ENCODE measurements at places on chromosomes 1 and 21.

- DNase-seq = no peak
Measured at GRCh38 chr1:100862591-100862990, 32.1 kb downstream of the EXTL2 start.

DNA sequence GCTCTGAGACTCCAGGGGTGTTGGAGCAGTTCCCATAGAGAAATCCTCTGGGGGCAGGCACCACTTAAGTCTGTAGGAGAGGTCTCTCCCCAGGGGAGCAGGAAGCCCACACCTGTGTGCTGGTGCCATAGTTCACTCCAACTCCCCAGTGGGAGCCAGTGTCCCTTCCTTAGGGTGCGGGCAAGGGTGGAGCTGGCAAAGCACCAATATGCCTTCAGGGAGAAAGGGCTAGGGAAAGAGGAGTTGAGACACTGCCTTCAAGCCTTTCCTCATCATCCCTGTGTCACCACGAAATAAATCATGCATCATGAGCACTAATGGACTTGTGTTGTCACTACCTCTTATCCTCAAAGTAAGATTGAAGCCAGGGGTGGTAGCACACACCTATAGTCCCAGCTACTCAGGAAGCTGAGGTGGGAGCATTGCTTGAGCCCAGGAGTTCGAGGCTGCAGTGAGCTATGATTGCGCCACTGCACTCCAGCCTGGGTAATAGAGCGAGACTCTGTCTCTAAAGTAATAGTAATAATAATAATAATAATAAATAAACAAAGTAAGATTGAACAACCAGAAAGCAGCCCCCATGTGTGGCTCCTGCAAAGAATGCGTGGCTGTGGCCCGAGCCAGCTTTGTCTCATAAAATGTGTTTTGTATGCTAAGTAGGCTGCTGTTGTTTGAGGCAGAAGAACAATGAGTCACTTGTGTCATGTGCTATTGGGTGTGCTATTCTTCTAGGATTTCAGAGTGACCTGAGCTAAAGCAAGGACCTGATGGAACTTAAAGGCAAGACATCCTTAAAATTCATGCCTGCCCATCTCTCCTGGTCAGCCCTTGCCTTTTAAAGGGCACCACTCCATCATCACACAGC, 6.7 kb upstream of the TIE1 start:
- peak; percentile 43 for DNase-seq

GRCh38 chr1:218209351-218209861, 75.7 kb upstream of the RRP15 start:
- no peak for DNase-seq

DNA sequence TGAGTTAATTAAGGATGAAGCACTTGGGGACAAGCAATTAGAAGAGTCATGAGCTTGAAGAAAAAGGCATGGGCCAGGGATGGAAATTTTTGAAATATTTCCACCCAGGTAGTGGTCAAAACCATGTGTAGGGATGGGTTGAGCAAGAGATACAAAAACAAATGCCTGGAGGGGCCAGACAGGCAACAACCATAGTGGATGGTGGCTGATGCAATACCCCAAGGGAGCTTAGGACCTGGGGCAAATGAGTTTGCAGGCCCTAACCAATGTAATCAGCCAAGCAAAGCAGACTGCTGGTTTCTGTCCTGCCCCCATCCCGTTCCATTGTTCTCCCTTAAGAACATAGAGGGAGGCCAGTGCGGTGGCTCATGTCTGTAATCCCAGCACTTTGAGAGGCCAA, 119.1 kb upstream of the FGGY start:
- DNase-seq = no peak

GRCh38 chr1:40899230-40899870, 37.2 kb upstream of the CITED4 start:
- no peak for DNase-seq

GRCh38 chr1:59393211-59394180, 96.6 kb downstream of the FGGY start:
- no peak for DNase-seq

GRCh38 chr1:12460911-12461621, 156.9 kb downstream of the DHRS3 start:
- no peak for DNase-seq

GRCh38 chr1:32192220-32192948, 8.0 kb upstream of the CCDC28B start:
- no peak for DNase-seq

- no peak for DNase-seq
Measured at GRCh38 chr1:4220362-4220761, 320.3 kb upstream of the C1orf174 start.

Measured in NCI-H526 (cell line).